ENCODE measurements at places on chromosomes 3 and 15.

DNA sequence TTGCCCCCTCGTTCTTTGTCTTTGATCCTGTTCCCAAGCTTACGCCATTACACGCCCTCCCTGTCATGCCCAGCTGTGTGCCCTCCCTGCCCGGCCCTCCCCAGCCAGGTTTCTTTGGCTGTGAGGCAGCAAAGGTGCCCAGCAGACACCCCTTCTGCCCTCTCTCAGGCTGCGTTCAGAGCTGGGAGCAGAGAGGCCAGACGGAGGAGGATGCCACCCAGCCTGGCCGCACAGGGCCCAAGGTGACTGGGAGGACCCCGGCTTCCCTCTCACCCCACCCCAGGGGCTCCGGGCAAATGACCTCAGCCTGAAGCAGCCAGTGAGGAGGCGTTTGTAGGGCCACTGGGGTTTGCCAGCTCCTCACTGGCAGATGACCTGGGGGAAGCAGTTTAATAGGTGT is 30.8 kb upstream of the LACTB start:
- no peak for DNase-seq

GRCh38 chr3:16516695-16517481 is 3.4 kb upstream of the RFTN1 start:
- no peak for DNase-seq

GRCh38 chr3:174869448-174869847 is 10.3 kb downstream of the NAALADL2 start:
- DNase-seq, result no peak

GRCh38 chr3:29091599-29092189 is 189.2 kb upstream of the RBMS3 start:
- DNase-seq, result no peak

- no peak for DNase-seq
Observed at GRCh38 chr3:76500746-76501275, 539.1 kb upstream of the ROBO2 start.

DNA sequence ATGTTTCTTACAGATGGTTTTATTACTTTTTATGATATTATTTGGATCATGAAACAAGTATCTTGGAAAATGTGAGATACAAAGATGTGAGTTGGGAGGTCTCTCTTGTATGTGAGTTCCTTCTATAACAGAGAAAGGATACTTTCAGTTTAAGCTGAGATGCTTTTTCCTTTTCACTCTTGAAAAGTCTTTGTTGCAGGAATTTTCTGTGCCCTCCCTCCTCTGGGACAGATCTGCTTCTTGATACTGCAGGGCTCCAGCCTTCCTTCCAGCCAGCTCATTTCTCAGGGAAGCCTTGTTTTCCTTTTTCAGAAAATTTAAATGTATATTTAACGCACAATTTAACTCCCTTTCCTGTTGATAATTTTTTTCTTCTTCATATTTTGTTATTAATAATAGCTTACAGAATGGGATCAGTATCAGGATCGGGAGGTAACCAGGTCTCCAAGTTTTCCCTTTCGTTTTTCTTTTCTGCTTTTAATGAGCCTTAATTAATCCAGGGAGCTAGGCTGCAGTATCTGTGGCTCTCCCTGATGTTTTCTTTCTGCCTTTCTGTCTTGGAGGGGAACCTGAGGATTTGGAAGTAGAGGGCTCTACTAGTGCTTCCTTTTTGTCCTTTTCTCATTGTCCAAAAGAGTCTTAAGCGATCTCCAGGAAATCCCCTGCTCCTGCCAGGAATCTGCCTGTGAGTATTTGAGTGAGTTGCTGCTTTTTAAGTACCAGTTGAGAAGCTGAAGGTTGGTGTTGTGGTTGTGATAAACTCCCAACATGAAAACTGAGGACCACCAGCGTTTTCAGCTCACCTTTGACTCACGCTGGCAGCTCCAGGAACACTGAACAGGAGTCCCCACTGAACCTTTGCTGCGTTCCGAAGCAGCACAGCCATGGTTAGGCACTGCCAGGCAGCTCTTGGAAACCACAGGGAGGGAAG is 105.7 kb downstream of the IGF1R start:
- DNase-seq, result no peak

GRCh38 chr3:16203031-16203430 is 28.6 kb downstream of the GALNT15 start:
- no peak for DNase-seq

GRCh38 chr3:39261726-39262125 is 18.1 kb downstream of the CX3CR1 start:
- no peak for DNase-seq

GRCh38 chr3:149179220-149179619 is 42.4 kb downstream of the CP start:
- no peak for DNase-seq

GRCh38 chr3:108159865-108160264 is 62.4 kb downstream of the IFT57 start:
- no peak for DNase-seq

- DNase-seq, result no peak
Observed at GRCh38 chr3:150798122-150798618, 35.2 kb upstream of the SIAH2 start.

- no peak for DNase-seq
Observed at GRCh38 chr3:46470831-46471230, 6.1 kb upstream of the LTF start.

GRCh38 chr3:141875893-141876380 is 506 bp upstream of the ATP1B3 start:
- no peak for DNase-seq

DNA sequence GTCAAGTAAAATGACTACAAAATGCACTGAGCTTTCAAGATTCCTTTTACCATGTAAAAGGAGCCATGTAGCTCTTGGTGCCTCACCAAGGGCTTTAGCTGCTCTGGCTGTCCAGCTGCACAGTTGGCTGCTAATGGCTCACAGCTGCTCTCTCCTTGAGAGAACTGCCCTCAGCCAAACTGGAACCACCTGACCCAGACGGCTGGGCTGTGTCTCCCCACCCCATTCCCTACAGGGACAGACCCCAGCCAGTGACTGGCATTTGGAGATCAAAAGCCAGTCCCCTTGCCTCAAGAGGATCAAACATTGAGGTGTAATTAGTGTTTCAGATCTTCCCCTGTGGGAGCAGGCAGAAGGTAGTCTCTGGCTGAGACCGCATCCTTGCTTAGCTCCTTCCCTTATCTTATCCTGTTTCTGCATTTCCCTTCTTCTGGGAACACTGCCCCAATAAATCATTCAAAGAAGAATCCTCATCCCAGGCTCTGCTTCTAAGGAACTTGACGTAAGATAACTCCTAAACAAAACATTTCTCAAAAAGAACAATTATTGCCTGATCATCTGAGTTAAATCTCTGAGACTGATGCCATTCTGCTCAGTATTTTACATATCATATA is 28.6 kb upstream of the UBE2E2 start:
- DNase-seq, result no peak

DNA sequence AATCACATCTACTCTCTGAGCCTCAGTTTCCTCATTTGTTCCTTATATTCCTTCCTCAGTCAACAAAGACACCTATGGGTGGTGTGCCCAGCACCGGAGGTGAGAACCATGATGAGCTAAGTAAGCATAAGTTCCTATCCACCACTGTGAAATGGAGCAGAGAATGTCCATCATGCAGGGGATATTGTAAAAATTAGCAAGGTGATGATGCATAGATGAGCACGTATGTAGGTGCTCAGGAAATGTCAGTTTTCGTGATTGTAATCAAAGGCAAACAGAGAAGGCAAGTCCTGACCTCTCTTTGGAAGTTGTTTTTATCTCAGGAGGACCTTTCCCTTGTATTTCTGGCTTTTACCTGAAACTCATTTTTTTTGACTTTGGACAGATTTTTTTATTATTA is 165.4 kb downstream of the GHSR start:
- DNase-seq, result no peak

- DNase-seq, result no peak
Observed at GRCh38 chr3:143276592-143276991, 157.0 kb downstream of the CHST2 start.

DNA sequence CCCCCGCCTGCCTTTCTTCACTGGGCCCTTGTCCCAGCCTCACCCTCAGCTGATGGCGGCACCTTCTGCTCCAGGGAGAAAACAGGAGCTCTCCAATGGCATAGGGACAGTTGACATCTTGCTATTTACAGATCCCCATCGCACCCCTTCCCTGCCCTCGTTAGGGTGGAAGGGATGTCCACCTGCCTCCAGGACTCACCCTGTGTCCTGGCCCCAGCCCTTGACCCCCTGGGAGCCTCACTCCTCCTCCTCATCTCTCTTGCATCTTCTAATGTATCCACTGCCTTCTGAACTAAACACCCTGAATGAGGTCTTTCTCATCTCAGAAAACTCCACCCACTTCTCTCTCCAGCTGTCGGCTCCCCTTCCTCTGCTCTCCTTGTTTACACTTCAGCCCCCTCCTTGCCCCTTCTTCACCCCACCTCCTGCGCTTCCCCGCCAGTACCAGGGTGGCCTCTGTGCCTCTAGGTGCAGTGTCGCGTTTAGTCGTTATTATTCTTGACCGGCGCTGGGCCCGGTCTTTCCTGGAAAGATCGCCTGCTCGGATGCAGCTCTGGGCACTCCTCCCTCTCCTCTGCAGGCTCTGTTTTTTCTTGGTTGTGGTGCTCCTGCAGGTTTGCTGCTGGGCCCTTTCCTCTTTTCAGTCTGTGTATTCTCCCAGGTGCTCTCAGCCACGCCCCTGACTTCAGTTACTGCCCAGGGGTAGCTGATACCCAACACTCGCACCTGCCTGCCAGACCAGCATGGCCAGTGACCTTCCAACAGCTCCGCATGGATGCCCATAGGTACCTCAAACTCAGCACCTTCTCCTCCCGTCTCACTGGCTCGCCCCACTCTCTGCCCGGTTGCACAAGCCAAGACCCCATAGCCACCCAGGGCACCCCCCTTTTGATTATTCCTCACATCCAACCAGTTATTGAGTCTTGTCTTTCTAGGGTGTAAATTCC is 42.9 kb downstream of the PML start:
- no peak for DNase-seq

DNA sequence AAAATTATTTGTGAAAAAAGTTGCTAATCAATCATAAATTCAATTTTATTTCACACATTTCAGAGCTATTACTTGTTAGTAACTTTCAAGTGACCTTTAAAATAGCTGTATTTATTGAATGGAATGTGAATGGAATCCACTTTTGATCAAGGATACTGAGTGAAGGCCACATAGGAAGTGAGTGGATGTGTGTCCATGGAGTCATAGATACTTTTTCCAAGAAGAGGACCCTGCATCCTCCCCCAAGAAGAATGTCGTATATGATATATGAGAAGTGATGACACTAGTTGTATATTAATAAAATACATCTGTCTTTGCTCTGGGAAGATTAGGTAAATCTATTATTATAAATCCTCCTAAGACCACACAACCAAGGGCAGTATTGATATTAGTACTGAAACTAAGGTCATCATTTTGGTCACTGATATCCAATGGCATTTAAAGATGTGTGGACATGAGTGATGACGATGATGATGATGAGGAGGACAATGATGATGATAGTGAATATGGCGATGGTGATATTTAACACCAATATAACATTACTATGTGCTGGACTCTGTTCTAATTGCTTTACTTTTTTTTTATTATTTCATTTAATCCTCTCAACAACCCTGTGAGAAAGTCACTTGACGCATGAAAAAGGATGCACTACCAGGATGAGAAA is 493.0 kb upstream of the NR2F2 start:
- no peak for DNase-seq

Measured in NCI-H1417 treated with DMSO at 0.1 percent for 48 hours (cell line).